ENCODE measurements at places on chromosomes 2 and 18. TPM values are rescaled to one million over a fixed set of nuclear protein-coding genes. Genes with fewer than 3 reads are reported as not detected.

C2orf66 gene
- total RNA-seq, result 0.93 TPM

CEP76 gene
- 13.0 TPM for total RNA-seq

CFC1 gene
- not detected for total RNA-seq

DAW1 gene
- 0.07 TPM for total RNA-seq

OTOF gene
- not detected for total RNA-seq

POMC gene
- 0.07 TPM for total RNA-seq
